Progenitor cell of endocrine pancreas (in vitro differentiated cells): ENCODE measurements at places on chromosomes 11 and 22. TPM values are rescaled to one million over a fixed set of nuclear protein-coding genes. Genes with fewer than 3 reads are reported as not detected.

KCNJ11 gene
- 8.1 and 10.4 TPM in 2 replicates for total RNA-seq

GRCh38 chr11:72676861-72677341 lies 2.7 kb upstream of the PDE2A start:
- peak; percentile 90 for DNase-seq

TNRC6B gene
- total RNA-seq, result 65.8 and 73.2 TPM in 2 replicates

GRCh38 chr11:122681735-122682134 lies 26.2 kb downstream of the UBASH3B start:
- no peak for DNase-seq

DNA sequence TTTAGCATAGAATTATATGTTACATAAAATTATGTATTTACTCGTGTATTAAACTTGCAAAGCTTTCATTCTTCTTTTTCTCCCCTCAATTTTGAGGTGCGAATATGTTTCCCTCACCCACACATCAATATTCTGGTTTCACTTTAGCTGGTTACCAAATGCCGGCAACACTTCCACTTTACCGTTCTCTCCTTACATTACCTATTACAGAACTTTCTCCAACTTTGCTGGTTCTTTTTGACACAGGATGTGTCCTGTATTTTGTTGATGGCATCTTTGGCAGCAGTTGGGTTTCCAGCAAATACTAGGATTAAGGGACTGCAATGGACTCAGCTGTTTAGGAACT lies 84.9 kb downstream of the PRR5L start:
- no peak for DNase-seq

GRCh38 chr11:61972112-61972671 lies 4.8 kb upstream of the FTH1 start:
- no peak for DNase-seq

OR6A2 gene
- total RNA-seq, result 0.13 and 0.24 TPM in 2 replicates

- peak; percentile 75 for DNase-seq
Measured at GRCh38 chr11:65487467-65488272, 11.2 kb upstream of the MALAT1 start.

GRCh38 chr11:72787216-72788104 lies 6.4 kb downstream of the STARD10 start:
- DNase-seq, result peak; percentile 47

DNA sequence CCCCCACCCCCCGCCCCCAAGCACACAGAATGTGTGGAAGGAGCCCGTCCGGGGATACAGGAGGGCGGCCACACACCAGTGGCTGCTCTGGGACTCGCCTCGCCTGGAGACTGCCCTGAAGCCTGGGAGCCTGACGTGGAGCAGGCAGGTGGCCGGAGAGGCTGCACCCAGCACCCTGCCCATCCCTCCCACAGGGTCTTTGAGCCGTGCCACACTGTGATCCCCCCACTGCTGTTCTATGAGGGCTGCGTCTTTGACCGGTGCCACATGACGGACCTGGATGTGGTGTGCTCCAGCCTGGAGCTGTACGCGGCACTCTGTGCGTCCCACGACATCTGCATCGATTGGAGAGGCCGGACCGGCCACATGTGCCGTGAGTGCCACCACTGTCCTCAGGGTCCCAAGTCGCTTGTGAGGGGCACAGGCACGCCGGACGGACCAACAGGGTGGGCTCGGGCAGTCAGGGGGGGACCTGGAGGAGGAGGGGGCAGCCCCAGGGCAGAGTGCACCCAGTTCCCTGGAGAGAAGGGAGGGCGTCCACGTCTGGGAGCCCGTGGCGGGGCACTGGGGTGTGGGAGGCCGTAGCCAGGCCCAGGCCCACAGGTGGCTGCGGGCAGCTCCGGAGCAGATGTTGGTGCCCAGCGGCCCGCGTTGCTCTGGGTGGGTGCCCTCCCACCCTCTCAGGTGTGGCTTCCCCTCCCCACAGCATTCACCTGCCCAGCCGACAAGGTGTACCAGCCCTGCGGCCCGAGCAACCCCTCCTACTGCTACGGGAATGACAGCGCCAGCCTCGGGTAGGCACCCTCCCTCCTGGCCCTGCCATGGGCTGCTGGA lies 27.0 kb upstream of the MUC5B start:
- DNase-seq, result no peak

MAP6 gene
- 5.4 and 6.0 TPM in 2 replicates for total RNA-seq
